Osteoblast (primary cell): ENCODE measurements at places on chromosomes 1 and 21. TPM values are rescaled to one million over a fixed set of nuclear protein-coding genes. Genes with fewer than 3 reads are reported as not detected.
A peak's percentile ranks its signal among the peaks of the same experiment; 100 is the strongest.

DNA sequence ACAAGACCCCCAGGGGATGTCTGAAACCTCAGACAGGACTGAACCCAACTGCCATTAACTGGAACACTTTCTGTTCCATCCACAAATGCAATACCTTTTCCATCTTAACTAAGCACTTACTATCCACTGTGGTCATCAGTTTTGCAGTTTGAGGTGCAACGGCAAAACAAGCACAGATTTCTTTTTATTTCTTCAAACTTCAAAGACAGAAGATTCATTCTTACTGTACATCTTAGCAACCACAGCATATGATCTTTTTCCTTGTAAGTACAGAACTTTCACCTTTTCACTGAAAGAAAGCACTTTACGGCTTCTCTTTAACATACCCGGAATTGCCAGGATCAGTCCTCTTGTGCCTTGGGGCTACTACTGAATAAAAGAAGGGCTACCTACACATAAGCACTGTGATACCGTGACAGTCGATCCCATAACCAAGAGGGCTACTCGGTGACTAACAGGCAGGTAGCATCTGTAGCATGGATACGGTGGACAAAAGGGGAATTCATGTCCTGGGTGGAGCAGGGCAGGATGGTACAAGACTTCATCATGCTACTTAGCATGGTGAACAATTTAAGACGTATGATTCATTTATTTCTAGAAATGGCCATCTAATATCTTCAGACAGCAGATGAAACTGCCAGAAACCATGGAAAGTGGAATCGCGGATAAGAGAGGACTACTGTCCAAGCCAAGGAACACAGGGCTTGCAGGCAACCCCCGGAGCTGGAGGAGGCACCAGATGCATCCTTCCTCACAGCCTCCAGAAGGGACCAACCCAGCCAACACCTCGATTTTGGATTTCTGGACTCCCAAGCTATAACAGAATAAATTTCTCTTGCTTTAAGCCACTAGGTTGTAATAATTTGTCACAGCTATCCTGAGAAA is 18.4 kb downstream of the ERG start:
- no peaks in the 10 kb centered on the region for H3K36me3 ChIP-seq
- no peak overlapping the region for H3K4me3 ChIP-seq
- H3K27me3 ChIP-seq: no peaks in the 10 kb centered on the region
- peaks cover 19% of the 10 kb centered on the region for H3K4me1 ChIP-seq

- no peak for DNase-seq
- H3K27me3 ChIP-seq: no peaks in the 10 kb centered on the region
- no peaks in the 10 kb centered on the region for H3K36me3 ChIP-seq
Observed at GRCh38 chr1:105087506-105087905, 1337.8 kb downstream of the AMY1C start.

DNA sequence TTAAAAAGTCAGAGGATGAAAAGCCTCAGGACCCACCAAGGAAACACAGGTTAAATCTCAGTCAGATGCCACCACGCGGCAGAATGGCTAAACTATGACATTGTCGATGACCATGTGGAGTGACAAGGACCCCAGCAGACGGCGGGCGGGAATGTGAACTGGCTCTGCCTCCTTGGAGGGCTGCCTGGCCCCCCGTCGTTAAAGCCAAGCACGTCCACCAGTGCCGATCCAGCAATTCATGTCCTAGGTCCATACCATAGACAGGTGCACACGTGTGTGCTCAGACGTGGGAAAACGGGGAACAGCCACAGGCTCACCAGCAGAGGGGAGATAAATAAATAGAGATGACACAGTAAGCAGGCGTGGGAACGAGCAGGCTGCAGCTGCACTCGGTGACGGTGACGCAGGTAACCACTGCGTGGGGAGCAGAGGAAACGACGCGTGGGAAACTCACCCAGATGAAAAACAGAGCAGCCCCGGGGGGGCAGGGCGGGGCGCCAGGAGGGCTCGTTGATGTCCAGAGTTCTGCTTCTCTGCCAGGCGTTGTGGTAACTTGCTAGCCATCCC is 28.3 kb upstream of the PCBP3 start:
- no peak overlapping the region for H3K4me3 ChIP-seq
- H3K36me3 ChIP-seq: no peaks in the 10 kb centered on the region
- H3K27me3 ChIP-seq: peaks cover 41% of the 10 kb centered on the region
- DNase-seq: peak; percentile 37

GRCh38 chr1:107706182-107706581 is 258.8 kb downstream of the VAV3 start:
- no peak overlapping the region for H3K27ac ChIP-seq
- no peaks in the 10 kb centered on the region for H3K36me3 ChIP-seq
- no peak overlapping the region for H3K4me3 ChIP-seq
- DNase-seq: no peak
- H3K4me1 ChIP-seq: no peaks in the 10 kb centered on the region

Gene CYP4Z1
- not detected in 2 replicates for total RNA-seq

DNA sequence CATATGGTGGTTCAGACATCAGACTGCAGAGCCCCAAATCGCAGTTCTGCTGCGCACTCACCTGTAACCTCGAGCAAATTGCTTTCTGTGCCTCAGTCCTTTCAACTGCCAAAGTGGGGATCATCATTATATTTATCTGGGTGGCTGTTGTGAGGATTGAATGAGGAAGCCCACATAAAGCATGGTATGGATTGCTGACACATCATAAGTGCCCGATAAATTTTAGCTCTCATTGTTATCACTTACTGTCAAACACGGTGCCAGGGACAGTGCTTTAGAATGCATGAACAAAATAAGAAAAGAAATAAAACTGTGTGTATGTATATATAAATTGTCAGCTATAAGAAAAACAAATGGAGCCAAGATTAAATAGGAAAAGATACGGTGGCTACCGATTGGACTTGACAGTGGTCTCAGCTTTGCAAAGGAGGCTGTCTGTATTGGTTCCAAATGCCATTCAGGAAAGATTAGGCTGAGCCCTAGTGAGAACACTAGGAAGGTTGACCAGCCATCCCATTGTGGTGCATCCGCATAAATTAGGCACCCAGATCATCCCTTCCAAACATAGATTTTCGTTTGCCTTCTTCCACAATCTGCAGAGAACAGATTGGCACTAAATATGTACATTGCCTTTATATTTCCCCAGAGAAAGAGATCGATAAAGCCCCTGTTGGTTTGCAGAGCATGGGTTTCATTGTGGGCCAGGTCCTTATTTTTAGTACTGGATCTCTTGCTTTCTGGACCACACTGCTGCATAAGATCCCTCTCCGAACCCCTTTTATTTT is 91.8 kb upstream of the KAZN start:
- no peak for DNase-seq
- H3K4me1 ChIP-seq: no peaks in the 10 kb centered on the region
- peaks cover 5% of the 10 kb centered on the region for H3K27me3 ChIP-seq
- no peaks in the 10 kb centered on the region for H3K36me3 ChIP-seq

DNA sequence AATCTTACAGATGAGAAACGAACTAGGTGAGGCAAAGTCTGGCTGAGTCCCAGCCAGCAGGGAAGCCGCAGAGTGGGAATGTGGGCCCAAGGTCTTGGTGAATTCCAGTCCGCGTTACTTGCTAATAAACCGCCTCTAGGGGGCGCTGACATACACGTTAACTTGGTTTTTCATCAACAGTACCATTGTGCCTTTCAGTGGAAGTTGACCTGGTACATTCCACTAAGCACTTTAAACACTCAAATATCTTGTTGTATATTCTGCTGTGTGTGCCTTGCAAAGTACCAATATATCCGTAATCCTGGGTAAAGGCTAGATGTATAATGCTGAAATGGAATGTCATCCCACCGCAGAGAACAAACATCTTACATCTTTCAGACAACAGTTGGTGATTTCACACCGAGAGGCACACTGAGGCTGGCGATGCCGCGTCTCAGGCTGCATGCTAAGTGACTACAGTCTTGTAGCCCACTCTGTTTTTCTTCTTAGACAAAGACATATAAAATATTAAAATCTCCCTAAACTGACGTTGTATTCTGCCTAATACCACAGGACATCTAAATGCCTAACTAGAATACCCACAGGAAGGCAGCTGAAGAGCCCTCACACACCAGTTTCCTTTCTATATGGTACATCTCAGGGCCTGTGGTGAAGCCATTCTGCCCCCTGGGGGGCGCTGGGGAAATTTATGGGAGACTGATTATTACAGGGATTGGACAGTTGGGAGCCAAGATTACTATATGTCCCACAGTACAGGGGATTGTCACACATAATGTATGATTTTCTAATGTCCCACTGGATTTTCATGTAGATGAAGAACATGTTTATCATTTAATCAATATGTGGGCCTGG is 49.2 kb upstream of the C1orf198 start:
- H3K4me1 ChIP-seq: peaks cover 13% of the 10 kb centered on the region
- no peaks in the 10 kb centered on the region for H3K27me3 ChIP-seq
- H3K36me3 ChIP-seq: peaks cover 6% of the 10 kb centered on the region
- H3K4me3 ChIP-seq: no peak overlapping the region
- H3K27ac ChIP-seq: no peak overlapping the region
- DNase-seq: no peak

DNA sequence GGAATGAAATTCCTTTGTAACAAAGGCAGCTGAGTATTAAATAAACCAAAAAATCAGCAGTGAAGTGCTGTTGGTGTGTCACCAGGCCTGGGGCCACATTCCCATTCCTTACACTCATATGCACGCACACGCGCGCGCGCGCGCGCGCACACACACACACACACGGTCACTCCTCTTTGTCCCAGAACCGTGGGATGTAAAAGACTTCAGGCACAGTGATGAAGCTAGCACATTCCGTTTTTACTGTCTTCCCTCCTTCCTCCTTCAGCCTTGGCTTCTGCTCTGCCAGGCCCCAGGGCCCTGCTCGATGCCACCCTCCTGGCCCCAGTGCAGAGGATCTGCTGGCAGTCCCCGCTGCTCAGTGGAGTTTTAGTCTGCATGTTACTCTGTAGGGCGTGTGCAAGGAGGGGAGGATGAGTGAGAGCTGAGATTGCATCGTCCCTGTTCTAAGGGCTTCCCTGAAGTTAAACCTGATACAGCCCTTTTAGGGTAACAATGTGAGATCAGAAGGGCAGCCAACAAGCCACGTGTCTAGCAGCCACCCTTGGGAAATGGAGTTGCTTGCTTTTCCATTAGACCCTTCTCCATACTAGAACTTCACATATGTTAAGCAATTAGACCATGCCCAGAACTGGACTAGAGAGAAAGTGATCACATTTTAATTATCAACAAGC is 71.7 kb upstream of the WDR26 start:
- no peak for DNase-seq
- H3K27ac ChIP-seq: no peak overlapping the region
- H3K27me3 ChIP-seq: no peaks in the 10 kb centered on the region
- no peak overlapping the region for H3K4me3 ChIP-seq
- no peaks in the 10 kb centered on the region for H3K36me3 ChIP-seq

DNA sequence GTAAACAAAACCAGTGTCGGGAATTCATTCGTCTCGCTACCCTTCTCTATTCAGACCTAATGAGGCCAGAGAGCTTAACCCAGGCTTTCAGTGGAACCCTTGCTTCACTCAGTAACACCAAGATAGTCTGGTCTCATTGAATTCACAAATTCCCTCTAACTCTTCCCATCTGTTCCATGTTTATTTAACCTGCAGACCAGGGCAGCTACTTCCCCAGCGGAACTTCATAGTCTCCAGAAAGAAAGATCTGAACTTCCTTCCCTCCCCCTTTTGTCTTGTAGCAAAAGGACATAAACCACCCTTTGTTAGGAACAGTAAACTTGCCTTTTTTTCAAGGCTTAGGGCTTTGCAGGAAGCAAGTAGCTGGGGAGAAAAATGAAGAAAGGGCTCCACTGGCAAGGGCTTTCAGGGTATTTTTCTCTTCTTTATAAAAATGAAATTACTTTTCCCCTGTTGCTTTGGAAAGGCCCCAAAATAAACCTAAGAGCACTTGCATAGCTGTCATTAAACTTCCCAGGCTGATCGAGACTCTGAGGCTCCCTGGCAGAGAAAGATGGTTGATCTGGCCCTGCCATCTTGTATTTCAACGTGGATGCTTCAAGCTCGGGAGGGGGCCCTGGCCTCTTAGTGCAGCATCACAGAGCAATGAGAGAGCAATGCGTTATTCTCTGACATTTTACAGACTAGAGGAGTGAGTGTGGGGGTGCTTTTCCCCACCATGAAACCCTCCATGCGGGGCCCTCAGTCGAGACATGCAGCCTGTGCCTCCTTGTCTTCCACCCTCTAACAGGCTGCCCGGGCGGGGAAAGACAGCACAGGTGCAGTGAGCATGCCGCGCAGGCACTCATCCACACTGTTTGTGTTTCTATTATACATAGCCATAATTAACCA is 30.0 kb downstream of the MIS18A start:
- H3K27me3 ChIP-seq: peaks cover 31% of the 10 kb centered on the region
- H3K36me3 ChIP-seq: no peaks in the 10 kb centered on the region
- H3K27ac ChIP-seq: no peak overlapping the region
- H3K4me3 ChIP-seq: no peak overlapping the region
- peaks cover 4% of the 10 kb centered on the region for H3K4me1 ChIP-seq
- peak; percentile 77 for DNase-seq
